ENCODE measurements at places on chromosomes 6 and 20. TPM values are rescaled to one million over a fixed set of nuclear protein-coding genes. Genes with fewer than 3 reads are reported as not detected.

GRCh38 chr6:90397929-90398674 is 101.5 kb upstream of the BACH2 start:
- no peaks in the 10 kb centered on the region for H3K27me3 ChIP-seq
- no peak overlapping the region for H3K27ac ChIP-seq
- H3K36me3 ChIP-seq: no peaks in the 10 kb centered on the region

The KIF25 gene
- not detected for total RNA-seq

The COQ3 gene
- 13.1 TPM for total RNA-seq

GRCh38 chr6:21151119-21151518 is 442.4 kb upstream of the SOX4 start:
- no peaks in the 10 kb centered on the region for H3K27me3 ChIP-seq
- no peaks in the 10 kb centered on the region for H3K36me3 ChIP-seq

The OXT gene
- not detected for total RNA-seq
